ENCODE measurements at places on chromosomes 2 and 18.

DNA sequence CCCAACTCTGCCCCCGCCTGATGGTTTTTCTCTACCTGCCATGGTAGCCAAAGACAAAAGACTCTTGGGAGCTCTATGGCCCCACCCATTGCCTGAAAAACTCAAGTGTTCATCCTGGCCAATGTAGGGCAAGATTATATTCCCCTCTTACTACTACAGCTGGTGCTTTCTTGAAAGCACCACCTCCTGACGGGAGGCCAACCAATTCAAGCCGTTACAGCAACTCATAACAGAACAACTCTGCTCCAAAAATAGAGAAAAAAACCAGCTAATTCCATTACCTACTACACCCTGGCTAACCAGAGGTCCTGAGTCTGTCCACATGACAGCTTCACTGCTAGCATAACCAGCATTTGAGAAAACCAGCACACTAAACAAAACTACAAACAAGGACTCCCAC lies 127.5 kb upstream of the GAREM1 start:
- DNase-seq = no peak

GRCh38 chr2:132901661-132902060 lies 231.7 kb upstream of the LYPD1 start:
- DNase-seq = no peak

DNA sequence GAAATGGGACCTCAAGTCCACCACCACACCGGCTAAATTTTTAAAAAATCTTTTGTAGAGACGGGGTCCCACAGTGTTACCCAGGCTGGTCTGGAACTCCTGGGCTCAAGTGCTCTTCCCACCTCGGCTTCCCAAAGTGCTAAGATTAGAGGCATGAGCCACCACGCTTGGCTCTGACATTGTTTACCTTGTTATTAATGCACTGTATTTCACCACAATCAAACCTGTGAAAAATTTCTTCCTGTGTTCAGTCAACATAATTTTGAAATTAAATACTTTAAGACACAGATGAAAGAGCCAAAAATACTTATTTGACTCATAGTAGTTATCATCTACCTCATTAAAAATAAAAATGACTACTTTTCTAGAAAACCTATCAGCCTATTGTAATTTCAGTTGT lies 16.0 kb upstream of the FAM124B start:
- no peak for DNase-seq

- DNase-seq = no peak
Observed at GRCh38 chr2:9373476-9373875, 49.9 kb downstream of the ITGB1BP1 start.

- DNase-seq = no peak
Observed at GRCh38 chr2:111624411-111625156, 259.4 kb downstream of the ANAPC1 start.

GRCh38 chr2:20106746-20107145 lies 55.3 kb upstream of the LAPTM4A start:
- peak; percentile 42 for DNase-seq

- DNase-seq = no peak
Observed at GRCh38 chr2:138496096-138496651, 5.4 kb upstream of the SPOPL start.

- no peak for DNase-seq
Observed at GRCh38 chr2:19355416-19355821, 3.0 kb downstream of the OSR1 start.

DNA sequence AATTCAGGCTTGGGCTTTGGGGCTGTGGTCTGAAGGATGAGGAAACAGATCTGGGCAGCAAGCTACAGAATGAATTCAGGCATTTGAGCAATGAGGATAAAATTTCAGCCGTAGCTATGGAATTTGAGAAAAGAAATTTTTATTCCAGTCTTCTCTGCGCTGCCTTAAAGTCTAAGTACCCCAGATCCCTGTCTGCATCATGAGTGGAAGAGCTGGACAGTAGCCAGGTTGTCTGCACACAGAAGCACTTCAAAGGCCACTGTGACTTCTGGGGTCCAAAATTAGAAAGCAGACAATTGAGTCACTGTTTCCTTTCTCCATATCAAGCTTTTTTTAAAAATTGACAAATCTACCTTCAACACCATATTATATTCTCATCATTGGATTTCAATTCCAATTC lies 787.6 kb upstream of the GCFC2 start:
- DNase-seq = no peak

- no peak for DNase-seq
Observed at GRCh38 chr2:28094739-28095138, 204.2 kb downstream of the BABAM2 start.

GRCh38 chr2:74384051-74384450 lies 3.9 kb upstream of the DCTN1 start:
- DNase-seq = no peak

DNA sequence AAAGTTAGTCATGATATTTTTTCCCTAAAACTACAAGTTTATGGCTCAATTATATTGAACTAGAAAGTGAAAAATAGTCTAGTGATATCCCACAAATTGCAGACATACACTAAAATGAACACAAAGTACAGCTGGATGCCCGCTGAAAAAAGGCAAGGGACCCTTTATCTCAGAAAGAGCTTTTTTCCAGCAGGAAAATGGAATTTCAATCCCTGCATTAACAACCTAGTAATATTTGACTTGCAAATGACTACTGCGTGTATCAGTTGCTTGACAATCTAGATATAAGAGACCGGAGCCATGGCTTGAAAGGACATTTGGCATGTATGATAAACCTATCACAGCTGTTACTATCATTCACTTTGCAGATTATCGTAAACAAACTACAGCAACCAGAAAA lies 49.1 kb downstream of the LRPPRC start:
- DNase-seq = no peak

- DNase-seq = no peak
Observed at GRCh38 chr2:158973116-158973956, 4.9 kb downstream of the TANC1 start.

DNA sequence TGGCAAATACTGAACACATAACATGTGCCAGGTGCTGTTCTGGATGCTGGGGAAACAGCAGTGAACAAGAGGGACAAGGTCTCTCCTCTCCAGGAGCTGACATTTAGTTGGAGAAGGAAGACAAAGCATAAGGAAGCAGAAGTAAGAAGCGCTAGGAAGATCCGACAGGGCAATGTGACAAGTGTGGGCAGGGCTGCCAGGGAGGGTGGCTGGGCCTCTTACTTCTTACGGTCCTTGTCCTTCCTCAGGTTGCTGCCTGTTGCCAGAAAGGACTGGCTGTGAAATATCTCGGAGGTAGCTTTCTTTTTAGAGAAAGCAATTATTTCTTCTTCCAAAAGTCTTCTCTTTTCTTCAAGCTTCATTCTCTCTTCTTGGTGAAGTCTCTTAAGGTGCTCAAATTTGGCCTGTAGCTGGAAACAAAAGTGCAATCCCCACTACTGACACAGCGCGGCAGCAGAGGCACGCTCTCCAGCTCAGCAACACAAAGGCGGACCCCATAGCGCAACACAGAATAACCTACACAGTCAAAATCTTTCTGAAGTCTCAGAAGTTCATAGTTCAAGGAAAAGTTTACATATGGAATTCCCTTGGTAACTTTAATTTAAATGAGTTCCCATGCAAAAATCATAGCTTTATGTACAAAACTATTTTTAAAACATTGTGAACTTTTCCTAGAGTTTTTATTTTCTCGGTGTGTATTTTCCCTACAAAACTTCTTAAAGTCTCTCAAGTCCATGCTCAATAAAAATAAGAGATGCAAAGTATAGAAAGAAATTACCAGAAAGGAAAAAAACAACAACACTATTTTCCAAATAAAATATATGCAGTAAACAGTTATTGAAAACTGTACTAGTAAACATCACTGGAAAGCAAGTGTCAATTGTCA lies 67.7 kb downstream of the SEPTIN10 start:
- peak; percentile 57 for DNase-seq

GRCh38 chr2:153787612-153788011 lies 84.1 kb upstream of the GALNT13 start:
- DNase-seq = no peak

DNA sequence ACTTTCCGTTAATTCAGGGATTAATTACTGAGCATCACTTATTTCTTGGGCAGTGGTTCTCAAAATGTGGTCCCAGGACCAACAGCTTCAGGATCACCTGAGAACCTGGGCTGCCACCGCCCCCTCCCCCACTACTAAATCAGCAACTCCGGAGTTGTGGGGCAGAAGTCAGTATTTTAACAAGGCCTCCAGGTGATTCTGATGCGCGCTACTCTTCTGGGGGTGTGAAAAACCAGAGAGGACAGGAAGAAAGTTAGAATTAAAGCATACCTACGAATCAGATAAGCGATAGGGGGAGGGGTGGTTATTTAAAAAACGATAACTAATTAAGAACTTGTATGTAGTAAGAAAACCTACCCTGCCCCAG lies 319 bp downstream of the ZSCAN30 start:
- DNase-seq = no peak

GRCh38 chr2:226838722-226839121 lies 2.9 kb downstream of the RHBDD1 start:
- DNase-seq = no peak

DNA sequence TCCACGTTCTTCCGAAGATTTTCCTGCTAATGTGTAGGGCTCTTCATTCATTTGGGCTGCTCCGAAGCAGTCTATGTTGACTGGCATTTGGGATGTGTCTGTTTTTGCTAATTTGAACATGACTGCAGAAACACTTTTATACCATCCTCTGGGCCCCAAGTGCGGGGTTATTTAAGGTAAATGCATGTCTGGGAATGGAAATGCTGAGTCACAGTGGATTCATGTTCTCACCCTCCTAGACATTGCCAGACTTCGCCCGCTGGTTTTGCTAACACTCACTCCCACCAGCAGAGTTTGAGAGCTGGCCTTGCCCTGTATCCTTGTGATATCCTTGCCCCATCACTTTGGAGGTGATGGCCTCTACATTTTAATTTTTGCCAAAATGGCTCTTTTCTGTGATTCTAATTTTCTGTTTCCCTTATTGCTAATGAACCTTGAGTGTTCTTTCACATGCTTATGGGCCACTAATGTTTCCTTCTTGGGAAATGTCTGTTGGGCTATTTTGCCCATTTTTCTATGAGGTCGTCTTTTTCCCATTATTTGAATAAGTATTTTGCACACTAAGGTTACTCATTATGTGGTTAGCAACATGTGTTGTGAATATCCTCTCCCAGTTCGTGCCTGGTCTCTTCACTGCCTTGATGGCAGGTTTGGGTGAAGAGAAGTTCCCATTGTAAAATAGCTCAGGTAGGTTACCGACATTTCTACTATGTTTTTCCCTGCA lies 204.1 kb downstream of the GLI2 start:
- DNase-seq = no peak

GRCh38 chr2:70330476-70330875 lies 28.6 kb upstream of the FAM136A start:
- DNase-seq = no peak

DNA sequence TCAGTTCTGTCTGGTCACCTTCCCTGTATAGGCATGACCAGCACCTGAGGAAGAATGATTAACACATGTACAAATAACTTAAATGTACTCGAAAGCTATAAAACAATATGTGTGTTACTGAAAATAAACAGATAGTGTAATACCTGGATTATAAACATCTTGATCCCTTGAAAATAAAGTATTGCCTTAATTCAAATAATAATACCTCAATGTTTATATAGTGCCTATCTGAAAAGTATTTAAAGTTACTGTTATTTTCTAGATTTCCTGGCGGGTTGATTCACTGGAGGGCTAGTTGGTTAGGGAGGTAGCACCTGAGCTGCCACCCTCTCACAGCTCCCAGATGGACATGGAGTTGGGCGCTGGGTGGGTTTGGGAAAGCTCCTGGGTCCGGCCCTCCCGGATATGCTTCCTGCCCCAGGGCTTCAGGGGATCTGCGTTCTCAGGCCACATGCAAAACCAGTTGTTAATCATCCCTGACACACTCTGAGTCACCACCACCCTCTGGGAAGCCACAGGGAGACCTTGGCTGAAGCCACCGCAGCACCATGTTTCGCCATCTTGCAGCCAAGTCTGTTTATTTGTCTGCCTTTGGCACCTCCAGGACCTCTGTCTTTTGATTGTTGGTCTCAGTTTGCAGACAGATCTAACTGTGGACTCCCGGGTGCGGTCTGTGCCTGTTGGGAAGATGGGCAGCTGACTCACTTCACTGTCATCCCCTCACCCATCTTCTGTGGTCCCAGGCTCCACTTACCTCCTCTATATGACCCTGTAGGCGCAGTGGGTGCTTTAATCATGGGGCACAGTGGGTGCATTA lies 35.3 kb downstream of the RAB31 start:
- no peak for DNase-seq

- no peak for DNase-seq
Observed at GRCh38 chr2:159998961-159999360, 63.5 kb downstream of the PLA2R1 start.

GRCh38 chr2:237801466-237801865 lies 2.9 kb downstream of the RBM44 start:
- DNase-seq = no peak

Measured in left ventricle myocardium inferior (tissue), 1 donor.